Suprapubic skin (tissue), 4 donors: ENCODE measurements at places on chromosomes 2 and 18.
A peak's percentile ranks its signal among the peaks of the same experiment; 100 is the strongest.

DNA sequence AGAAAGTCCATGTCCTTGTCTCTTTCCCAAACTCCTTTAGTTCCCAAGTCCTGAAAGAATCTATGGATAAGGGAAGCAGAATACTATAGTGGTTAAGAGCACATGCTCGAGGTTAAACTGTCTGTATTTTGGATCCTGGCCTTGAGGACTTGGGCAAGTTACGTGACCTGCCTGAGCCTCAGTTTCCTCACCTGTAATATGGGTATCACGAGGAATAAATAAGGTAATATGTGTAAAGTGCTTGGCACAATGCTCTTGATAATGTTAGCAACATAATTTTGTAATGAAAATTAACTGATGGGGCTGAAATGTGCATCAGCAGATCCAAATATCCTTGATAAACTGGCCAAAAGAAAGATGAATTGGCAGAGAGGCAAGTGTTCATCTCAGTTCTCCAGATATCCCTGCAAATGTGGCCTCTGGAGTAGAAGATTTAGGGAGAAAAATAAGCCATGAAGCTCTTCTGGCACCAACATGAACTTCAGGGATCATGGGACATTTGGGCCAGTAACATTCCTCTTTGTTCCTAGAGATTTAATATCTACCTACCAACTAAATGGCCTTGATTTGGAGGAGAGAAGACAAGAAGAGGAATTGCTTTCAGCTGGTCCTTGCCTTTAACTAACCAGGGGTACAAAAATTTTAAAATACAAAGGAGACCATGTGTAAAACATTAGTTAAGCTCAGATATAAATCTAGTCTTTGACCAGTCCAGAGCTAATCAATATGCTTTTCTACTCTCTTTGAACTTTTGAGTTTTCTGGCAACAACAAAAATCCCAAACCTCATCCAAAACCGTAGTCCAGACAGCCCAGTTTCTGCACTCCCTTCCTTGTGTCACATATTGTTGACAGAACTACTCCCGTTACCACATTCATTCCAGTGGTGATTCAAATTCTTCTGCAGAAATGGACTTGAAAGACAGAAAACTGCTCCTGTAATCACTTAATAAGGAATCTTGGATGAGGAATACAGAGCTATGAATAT is 52.7 kb upstream of the EML4 start:
- DNase-seq, result no peak

GRCh38 chr2:42585779-42586178 is 17.3 kb downstream of the MTA3 start:
- DNase-seq, result no peak

DNA sequence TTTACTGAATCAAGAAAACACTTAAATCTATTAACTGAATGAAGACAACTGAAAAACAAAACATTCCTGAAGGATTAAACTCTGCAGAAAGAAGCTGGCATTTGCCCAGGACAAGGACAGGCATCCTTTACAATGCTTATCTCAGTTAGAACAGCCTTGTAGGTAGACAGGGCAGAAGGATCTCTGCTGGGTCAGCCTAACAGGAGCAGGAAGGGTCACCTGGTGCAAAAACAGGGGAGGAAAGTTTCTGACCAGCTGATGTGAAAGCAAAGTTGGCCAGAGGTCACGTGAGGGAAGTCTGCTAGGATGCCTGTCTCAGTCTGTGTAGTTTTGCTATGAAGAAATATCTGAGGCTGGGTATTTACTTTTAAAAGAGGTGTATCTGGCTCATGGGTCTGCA is 348.6 kb downstream of the ANAPC1 start:
- no peak for DNase-seq

GRCh38 chr2:128369602-128370467 is 51.2 kb upstream of the HS6ST1 start:
- peak; percentile 43 for DNase-seq

DNA sequence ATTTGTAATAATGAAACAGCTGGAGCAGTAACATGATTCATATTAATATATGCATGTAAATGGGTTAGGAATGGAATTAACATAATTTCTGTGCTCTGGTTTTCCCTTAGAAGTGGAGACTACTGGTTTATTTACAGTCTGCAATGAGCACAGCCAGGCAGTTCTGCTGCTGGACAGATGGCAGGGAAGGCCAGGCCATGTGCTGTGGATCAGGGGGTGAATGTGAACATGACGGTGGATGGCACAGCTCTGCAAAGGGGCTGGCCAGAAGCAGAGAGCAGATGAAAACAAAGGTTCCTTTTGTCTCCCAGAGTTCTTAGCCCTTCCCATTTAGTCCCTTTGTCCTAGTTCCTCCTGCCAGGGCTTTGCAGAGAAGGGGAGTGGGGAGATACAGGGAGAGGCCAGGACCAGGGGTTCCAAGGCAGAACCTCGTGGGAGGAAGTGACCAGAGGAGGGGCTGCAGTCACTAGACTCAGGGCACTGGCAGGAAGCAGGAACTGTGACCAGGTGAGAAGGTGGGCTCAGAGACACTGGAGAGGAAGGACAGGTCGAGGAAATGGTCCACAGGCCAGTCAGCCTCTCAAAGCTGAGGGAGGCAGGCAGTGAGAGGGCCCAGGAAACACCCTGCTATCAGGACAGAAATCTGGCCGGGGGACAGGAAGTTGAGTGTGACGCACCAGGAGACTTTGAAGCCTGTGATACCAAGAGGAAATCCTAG is 112.9 kb upstream of the ATP8B1 start:
- DNase-seq, result no peak

GRCh38 chr2:100239486-100240210 is 82.7 kb downstream of the LONRF2 start:
- peak; percentile 29 for DNase-seq

DNA sequence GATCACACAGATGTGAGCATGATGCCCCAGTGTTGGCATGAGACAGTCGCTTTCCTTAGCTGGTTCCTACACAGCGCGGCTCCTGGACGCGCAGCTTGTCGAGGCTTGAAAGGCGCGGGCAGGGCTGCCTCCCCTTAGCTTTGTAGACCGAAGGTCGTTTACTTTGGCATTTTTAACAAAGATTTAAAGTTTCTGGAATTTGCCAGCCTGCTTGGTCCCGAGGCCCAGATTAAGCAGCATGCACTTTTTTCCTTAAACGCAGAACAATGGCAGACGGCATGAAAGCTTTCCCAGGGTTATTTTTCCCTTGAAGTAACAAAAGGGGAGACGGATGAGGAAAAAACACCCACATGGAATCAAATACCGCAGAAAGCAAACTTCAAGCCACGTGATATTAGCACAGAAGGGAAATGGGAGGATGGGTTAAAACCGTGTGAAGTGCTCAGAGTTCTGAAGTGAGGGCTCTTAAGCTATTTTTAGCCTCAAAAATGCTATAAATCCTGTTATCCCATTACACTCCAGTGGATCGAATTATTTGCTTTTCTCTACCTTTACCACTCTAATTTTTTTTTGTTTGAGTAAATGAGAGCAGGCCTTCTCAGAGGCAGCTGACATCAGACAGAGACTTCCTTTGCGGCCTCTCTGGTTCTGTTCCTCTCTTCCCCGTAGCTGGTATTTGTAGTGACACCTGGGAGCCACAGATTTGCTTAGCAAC is 55.7 kb downstream of the NPAS2 start:
- no peak for DNase-seq

DNA sequence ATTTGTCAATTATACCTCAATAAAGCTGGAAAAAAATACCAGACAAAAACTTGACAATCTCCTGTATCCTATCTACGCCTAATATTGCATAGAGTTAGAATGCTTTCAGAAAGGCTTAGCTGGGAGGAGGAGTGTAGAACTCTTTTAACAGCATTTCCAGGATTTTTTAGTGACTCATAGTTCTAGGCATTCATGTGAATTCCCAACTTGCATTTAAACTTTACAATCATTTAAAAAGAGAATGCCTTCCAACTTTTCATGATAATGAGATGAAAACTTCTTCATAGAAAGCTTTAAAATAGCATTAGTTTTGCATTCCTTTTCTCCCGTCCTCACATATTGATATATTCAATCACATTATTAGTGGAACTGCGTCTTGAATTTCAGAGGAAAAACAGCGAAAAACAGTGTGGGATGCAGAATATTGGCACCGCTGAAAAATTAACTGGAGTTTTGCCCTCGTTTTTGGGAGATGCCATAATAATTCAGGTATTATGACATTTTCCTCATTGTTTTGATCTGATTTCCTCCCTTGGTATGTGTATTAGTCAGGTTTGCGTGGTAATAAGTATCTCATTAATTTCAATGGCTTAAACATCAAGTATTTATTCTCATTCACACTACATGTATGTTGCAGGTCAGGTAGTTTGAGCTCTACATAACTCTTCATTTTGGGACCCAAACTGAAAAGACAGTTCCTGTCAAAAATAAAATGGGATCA is 293.2 kb upstream of the FIGN start:
- no peak for DNase-seq

- no peak for DNase-seq
These were observed 680.5 kb downstream of the ZEB2 start for GRCh38 chr2:143839456-143839855.

- peak; percentile 88 for DNase-seq
These were observed 8.1 kb downstream of the LBH start for GRCh38 chr2:30239308-30239985.

DNA sequence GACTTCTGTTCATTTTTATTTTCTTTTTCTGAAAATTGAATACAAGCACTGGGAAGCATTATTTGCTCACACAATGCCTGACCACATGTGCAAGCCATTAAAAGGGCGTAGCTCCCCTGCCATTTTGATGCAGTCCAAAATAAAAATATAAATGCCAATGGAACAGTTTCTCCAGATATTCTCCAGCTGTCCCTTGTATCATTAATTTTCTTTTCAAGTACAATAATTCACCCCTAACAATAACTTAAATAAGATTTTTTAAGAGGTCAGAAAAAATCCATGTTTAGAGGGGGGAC is 168.0 kb downstream of the TMEFF2 start:
- DNase-seq, result no peak

DNA sequence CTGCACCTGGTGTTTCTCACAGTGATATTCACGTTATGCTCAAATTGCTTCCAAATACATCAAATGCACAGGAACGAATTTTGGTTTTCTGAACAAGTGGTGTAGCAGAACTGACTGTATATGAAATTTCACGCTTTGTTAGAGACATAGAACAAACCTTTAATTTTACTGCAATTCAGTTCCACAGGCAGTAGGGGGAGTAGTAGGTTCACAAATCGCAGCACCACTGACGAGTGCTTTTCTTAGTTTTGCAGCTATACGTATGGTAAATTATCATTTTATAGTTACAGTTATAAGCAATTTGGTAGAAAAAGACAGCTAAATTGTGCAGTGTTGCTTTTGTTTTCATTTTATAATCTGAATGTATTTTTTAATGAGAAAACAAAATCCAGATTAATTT is 113.3 kb downstream of the KIAA1328 start:
- no peak for DNase-seq

DNA sequence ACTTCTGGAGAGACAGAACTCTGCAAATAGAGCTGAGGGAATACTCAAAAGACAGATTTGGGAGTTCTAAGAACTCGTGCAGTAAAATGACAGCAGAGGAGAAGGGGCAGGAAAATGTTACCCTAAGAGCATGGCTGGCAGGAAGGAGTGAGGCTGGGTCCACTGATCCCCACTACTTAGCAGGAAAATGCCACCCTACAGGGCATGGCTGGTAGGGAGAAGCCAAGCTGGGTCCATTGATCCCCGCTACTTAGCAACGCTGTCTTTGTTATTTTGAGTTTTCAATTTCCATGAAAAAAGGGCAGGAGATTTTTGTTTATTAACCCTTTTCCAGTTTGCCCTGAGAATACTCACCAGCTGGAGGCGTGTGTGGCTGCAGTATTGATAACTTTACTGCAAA is 100.3 kb upstream of the TMEM200C start:
- no peak for DNase-seq

DNA sequence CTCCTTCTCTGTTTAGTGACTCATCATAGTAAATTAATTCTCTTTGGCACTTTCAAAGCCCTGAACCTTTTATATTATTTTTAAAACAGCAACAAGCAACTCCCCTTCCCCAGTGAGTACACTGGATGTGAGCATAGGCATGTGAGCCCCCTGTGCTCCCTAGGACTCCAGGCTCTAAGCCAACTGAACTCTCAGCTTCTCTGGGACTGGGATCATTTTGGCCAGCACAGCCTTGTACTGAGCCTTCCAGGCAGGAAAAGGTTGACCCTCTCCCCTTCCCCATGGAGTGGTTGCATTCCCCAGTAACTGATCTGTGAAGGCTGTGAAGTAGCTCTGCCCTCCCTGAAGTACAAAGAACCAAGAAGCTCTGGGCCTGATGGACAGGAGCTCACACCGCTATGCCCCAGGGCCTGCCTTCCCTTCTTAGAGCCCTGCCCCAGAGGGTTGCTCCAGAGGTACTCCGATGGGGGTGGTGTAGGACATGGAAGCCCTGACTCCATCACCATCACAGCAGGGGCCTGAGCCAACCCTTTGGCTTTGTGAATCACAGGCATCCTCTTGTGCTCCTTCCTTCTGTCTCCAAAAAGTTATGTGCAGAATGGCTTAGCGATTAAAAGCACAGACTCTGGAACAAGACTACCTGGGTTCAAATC is 57.8 kb downstream of the ADD2 start:
- no peak for DNase-seq

DNA sequence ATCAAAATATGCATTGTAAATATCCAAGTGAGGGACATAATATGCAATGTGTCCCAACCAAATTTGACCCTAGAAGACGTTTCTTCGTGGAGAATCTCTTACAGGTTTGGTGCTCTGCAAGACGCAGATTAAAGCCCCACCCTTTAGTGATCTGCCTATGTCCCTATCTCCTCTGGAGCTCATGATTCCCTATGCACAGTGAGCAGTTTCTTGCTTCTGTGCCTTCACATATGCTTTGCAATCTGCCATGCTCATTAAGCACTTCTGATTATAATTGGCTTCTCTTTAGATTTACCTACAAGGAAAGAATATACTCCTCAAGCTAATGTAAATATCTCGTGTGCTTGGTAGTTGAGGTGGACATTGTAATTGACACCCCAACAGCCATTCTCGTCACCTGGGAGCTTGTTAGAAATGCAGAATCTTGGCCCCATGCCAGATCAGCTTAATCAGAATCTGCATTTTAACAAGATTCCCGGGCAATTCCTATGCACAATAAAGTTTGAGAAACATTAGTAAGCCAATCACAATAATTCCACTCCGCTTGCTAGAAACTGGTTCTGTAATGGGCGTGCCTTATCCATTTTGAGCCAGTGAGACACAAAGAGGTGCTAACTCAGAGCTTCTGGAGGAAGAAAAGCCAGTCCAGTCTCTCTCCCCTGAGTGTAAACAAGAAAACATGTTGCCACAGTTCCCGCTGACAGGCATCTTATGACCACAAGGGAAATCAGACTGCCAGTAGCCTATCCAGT is 2.8 kb upstream of the PUM2 start:
- no peak for DNase-seq

- DNase-seq, result no peak
These were observed 31.1 kb upstream of the EPC2 start for GRCh38 chr2:148613231-148614013.

DNA sequence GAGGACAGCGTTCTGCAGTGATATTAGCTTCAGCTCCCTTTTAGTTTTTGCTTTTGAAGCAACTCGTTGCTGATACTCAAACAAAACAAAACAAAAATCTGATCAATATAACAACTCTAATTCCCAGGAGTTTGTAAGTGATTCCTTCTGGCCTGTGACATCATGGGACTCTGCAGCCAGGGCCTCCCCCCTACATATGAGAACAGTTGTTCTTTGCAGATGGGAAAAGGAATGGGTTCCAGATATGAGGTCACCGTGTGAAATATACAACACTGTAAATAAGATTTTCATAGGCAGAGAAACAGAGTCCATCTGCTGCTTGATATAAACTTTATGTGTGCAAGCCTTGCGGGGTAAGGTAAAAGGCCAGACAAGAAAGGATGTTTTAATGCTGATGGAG is 56.7 kb downstream of the DIS3L2 start:
- no peak for DNase-seq
